Activated CD4-positive, alpha-beta T cell treated with anti-CD3 and anti-CD28 coated beads, Interleukin-2, amount 50 U/mL, for 24 hours (primary cell): ENCODE measurements at places on chromosomes 1 and 21.

GRCh38 chr21:36436829-36437744 is 42.8 kb downstream of the CLDN14 start:
- DNase-seq, result no peak

DNA sequence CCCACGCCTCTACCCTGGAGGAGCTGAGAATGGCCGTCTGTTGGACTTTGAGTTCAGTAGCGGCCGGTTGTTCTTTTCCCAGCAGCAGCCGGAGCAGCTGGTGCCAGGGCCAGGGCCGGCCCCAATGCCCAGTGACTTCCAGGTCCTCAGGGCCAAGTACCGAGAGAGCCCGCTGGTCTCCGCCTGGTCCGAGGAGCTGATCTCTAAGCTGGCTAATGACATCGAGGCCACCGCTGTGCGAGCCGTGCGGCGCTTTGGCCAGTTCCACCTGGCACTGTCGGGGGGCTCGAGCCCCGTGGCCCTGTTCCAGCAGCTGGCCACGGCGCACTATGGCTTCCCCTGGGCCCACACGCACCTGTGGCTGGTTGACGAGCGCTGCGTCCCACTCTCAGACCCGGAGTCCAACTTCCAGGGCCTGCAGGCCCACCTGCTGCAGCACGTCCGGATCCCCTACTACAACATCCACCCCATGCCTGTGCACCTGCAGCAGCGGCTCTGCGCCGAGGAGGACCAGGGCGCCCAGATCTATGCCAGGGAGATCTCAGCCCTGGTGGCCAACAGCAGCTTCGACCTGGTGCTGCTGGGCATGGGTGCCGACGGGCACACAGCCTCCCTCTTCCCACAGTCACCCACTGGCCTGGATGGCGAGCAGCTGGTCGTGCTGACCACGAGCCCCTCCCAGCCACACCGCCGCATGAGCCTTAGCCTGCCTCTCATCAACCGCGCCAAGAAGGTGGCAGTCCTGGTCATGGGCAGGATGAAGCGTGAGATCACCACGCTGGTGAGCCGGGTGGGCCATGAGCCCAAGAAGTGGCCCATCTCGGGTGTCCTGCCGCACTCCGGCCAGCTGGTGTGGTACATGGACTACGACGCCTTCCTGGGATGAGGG is 28.5 kb upstream of the SPSB1 start:
- DNase-seq, result no peak

DNA sequence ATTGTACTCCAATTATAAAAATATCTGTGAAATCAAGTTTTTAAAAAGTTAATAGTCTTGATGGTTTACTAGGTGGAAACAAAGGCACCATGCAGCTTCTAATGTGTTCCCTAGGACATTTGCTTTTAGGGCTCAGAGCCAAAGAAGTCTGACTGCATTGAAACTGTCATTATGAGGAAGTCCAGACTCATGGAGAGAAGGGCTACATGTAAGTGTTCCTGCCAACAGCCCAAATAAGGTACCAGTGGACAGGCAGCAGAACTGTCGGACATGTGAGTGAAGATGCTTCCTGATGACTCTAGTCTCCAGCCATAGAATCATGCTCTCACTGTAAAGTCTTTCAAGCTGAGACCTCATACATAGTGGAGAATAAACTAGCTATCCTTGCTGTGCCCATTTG is 287.6 kb downstream of the AKT3 start:
- no peak for DNase-seq

DNA sequence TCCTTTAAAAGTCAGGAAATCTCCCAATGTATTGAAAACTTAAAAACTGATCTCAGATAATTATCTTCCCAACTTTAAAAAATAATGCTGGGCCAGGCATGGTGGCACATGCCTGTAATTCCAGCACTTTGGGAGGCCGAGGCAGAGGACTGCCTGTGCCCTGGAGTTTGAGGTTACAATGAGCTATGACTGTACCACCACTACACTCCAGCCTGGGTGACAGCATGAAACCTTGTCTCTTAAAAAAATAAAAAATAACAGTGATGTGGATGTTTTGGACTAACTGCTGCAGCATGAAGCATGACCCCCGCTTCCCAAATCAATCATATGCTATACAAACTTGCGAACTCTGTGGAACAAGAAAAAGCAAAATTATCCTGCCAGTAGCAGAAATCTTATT is 186.3 kb downstream of the RERE start:
- no peak for DNase-seq

DNA sequence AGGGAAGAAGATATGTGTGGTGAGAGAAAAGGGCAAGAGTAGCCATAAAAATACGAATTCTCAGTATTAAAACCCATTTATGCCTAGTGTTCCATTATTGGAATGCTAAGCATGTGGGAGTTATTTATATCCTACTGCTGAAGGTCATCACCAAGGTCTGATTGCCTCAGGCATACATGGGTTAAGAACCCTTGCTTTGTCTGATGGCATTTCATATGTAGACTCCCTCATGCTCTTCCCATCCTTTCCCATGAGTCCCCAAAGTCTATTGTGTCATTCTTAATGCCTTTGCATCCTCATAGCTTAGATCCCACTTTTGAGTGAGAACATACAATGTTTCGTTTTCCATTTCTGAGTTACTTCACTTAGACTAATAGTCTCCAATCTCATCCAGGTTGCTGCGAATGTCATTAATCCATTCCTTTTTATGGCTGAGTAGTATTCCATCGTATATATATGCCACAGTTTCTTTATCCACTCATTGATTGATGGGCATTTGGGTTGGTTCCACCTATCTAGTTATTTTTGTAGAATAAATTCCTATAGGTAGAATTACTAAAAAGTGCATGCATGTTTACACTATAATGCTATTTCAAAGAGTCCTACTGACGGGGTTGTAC is 172.5 kb downstream of the DYRK1A start:
- no peak for DNase-seq

DNA sequence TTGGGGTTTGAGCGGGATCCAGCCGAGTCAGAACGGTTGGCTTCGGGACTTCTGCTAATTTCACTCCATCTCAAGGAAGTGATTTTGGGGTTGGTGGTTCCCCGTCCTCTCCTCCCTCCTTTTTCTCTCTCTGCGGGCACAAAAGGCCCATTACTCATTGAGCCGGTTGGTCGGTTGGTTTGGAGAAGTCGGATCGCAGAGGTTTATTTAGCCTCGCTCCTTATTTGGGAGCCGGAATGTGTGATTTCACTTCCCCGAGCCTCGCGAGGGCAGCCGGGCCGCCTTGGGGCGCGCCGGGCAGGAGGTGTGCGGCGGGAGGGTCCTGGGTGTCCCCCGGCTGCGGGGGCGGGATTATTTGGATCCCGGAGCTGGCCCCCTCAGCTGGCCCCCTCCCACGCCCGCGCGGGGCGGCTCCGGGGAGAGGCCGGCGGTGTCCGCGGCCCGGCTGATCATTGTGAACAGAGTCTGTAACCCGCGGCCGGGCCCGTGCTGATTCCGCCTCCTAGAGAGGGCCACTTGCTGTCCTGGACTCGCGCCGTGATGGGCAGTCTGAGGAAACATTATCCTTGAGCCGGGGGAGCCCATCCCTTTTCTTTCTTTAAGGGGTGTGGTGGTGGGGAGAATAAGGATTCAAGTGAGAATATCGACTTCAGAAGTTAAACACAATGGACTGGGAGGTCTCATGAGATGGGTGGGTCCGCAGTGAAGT is 1.2 kb downstream of the MAPKAPK2 start:
- no peak for DNase-seq

DNA sequence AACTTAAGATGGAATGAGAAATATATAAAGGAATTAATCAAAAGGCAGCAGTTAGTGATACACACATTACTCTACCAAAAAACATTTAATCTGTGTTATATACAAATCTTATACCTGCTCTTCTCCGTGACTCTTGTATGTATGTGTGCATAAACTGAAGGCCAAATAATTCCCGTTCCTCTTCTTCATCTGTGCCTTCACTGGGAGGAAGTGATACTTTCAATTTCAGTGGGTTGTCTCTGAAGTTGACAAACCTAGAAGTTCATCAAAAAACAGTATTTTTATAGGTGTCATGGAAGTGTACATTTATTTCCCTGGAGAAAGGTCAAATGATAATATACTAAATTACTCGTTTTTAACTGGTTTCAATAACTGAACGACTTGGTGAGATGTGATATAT is 19.3 kb downstream of the TRMT13 start:
- DNase-seq, result no peak
